DMS153 (cell line): ENCODE measurements at places on chromosomes 3 and 15.

DNA sequence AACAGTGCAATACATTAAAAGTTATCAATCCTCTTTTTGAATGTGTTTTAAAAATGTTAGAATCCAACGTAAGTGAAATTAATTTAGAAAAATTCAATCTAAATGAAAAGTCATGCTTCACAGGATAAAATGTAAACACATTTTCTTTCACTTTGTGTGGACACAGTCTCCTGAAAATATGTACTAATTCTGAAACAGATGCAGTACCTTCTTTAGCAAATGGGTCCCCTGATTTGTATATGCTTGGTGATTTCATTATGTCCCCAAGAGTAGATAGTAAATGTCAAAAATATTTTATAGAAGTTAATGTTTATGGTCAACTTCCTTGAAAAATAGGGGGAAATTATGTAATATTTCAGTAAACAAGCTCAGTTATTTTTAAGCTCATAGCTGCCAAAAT, 28.9 kb downstream of the FOXP1 start:
- DNase-seq, result no peak

GRCh38 chr15:31485911-31486461, 159.4 kb downstream of the KLF13 start:
- no peak for DNase-seq

- no peak for DNase-seq
Measured at GRCh38 chr15:32723171-32723948, 5.6 kb downstream of the GREM1 start.

GRCh38 chr3:15011174-15011573, 53.9 kb downstream of the MRPS25 start:
- no peak for DNase-seq

DNA sequence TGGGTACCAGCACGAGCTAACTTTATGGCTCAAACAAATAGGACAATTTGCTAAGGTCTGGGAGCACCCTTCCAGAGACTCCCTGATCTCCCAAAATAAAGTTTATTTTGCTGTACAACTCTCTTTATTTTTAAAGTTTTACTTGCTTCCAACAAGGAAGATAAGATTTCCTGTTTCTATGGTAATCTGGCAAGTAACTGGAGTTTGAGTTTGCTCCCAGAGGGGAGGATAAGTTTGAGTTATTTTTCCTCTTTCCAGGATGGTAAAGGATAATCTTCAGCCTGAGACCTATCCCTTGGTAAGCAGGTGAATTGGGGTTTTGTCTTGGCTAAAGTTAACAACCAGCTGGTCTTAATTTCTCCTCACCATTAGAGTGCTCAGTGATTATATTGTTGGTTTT, 1019.4 kb upstream of the ALCAM start:
- no peak for DNase-seq

- no peak for DNase-seq
Measured at GRCh38 chr15:70625011-70625410, 138.3 kb downstream of the UACA start.

DNA sequence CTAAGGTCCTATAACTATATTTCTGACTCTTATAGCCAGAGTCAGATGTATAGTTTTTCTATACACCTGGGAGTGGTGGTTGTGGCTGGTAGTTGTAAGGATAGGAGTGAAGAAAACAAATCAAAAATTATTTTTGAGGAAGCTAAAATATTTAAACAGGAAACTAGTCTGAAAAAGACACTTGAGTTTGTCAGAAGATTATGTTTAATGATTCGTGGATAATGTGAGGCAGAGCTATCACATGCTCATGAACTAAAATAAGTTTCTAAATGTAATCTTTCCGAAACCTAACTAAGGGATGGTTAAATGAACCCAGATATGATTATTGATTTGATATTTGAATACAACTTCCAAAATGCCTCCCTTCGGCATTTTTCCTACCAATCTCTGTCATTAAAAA, 30.4 kb downstream of the GABRR3 start:
- DNase-seq, result no peak

DNA sequence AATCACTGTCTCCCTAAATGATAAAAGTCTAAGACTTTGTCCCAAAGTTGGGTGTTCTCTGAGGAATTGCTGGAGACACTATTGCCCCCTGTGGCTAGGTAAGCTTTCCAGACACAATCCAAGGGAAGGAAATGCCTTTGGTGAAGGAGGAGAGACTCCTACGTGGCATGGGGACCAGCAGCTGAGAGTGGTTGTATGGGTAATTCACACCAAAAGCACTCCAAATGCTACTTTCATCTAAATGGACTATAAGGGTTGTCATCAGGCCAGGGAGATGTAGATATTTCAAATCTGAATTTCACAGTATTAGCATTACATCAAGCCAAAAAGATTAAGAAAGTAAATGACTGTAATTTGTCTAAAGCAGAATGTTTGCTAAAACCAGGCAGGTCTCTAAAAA, 400.8 kb upstream of the THBS1 start:
- no peak for DNase-seq

- no peak for DNase-seq
Measured at GRCh38 chr3:49722896-49723295, 855 bp downstream of the GMPPB start.

DNA sequence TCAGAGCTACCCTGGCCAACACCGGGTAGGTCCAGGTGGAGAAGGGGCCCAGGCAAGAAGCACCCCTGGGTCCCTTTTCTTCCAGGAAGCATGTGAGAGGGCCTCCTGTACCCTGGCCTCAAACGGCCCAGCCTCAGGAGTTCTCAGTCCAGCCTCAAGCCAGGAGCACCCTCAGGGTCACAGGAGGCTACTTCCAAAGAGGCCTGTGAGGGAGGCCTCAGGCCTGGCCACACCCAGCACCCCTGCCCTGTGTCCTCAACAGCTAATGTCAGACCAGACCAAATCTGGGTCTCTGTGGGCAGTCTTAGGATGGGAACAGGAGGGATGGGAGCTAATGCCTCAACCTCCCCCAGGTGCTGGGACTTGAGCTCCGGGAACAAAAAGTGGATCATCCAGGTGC, 23.5 kb downstream of the PTH1R start:
- DNase-seq, result no peak

- DNase-seq, result no peak
Measured at GRCh38 chr15:69104050-69104750, 56.2 kb upstream of the GLCE start.

DNA sequence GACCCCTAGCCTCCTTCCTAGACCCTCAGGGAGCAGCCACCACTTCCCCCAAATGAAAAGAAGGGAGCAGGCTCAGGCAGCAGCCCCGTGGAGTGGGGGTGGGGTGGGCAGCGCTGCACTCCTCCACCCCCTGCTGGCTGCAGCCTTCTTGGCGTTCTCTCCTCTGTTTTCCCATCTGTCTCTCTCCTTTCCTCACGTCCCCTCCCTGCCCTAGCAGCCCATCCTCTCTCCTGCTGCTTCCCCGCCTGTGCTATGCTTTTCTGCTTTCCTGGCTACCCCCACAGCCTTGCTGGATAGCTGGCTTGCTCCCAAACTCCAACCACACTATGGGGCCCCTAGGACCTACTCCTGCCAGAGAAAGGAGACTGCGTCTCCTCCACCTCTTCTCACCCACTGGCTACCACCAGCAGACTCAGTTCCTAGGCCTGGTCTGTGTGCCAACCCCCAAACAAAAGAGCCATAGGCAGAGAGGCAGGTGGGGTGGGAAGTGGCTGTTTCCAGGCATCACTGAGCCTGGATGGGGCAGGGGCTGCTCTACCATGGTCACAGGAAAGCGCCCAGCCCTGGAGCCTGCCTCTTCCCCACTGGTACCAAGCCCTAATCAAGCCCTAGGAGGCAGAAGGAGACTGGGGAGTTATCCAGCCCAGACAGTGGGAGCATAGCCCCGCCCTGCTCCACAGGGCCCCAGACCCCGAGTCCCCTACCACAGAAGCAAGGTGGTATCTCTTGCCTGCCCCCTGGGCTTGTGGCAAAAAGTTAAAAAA, 3.4 kb upstream of the DISP2 start:
- DNase-seq, result no peak

DNA sequence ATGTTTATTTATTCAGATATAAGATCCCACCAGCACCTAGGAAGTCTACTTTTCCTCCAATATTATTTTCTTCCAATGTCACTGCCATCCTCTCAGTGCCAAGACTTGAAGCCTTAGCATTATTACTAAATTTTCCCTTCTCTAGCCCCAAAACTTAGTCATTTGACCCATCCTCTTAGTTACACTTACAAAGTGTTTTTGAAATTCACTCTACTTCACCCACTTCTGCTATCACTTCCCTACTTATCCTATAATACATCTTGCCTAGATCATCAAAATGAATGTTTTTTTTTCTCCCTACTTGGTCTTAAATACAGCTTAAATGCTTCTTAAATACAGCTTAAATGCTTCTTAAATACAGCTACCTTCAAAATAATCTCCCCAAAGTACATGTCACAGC, 376.6 kb downstream of the RSL24D1 start:
- DNase-seq, result no peak

DNA sequence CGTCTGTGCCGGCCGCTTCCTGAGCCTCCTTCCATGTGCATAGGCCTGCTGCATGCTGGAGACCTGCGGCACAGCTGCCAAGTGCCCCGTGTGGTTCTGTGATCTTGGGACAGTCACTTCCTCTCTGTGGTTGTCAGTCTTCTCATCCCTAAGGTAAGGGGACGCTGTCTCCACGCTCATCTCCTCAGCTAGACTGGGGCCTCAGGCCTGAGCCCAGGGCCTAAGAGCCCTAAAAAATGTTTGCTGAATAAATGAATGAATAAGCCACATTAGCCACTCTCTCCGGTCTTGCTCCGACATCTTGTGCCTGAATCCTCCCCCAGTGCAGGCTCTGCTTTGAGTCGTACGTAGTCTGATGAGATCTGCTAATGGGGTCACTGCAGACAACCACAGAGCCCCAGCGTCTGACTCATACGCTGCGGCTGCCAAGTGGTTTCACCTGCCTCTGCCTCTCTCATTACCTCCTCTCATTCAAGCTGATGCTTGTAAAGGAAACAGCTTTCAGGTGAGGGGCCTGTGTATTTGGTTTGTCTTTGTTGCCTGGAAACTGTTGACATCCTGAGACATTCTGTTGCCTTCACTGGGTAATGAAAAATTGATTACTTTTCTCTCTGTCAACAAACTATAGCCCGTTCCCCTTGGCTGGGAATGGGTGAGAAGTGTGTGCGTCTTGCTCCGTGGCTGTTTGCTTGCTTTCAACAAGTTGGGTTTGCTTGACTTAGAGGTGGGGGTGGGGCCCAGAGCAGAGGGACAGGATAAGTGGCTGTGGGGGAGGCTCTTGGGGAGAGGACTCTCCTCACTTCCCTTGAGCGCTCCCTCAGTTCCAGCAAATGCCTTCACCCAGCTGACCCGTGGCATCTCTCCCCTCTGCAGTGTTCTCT, 15.9 kb downstream of the RPLP1 start:
- peak; percentile 94 for DNase-seq

- no peak for DNase-seq
Measured at GRCh38 chr3:160557571-160557970, 7.8 kb downstream of the KPNA4 start.

DNA sequence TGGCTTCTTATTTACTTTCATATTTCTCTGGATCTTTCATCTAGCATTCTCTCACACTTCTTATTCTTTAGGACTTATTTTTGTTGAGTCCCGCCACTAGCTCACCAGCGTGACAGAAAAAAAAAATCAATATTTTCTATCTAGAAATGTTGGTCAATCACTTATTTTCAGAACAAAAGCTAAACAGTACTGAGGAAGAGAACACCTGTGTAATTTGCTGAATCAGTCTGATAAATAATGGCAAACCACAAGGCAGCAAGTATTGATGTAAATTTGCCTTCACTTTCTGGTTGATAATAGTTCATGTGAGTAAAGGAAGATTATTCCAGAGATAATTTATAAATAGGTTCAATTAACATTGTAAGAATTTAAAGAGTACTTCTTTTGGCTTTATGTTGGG, 179.2 kb downstream of the BCHE start:
- no peak for DNase-seq

DNA sequence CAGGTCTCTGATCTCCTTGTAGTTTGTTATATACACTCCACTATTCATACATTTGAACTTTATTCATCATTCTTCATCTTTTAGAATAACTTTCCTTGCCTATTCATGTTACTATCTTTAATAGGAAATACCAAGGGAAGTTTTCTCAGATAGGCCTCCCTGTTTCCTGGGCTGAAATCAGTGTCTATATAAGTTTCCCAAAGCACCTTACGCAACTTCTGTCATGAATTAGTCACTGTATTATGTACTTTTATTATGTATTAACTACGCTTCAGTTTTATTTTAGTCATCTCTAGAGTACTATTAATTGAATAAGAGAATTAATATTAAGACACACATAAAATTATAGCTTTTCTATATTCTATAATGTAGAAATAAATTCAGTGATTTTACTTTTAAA, 1481.5 kb downstream of the OTOL1 start:
- DNase-seq, result no peak

GRCh38 chr3:165805946-165806561, 31.2 kb downstream of the BCHE start:
- DNase-seq, result no peak

- peak; percentile 85 for DNase-seq
Measured at GRCh38 chr3:124351430-124352148, 359.7 kb upstream of the ROPN1 start.

GRCh38 chr3:136181741-136182140, 14.4 kb downstream of the MSL2 start:
- no peak for DNase-seq

DNA sequence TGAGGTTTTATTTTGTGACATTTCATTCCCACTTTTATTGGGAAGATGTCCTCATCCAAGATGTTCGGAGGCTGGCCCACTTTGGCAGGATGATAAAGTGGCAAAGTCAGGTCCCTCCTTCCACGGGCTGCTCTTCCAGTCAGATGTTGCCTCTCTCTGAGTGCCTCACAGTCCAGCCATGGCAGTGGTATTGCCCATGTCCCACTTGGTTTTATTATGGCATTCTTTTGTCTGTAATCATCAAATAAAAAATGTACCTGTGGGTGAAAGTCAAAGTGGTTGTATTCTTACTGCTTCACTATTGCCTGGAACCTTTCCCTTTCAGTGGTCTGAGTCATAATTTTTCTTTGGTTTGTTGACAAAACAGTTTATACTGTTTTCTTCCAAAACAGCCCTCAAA, 20.2 kb downstream of the ARNT2 start:
- no peak for DNase-seq

DNA sequence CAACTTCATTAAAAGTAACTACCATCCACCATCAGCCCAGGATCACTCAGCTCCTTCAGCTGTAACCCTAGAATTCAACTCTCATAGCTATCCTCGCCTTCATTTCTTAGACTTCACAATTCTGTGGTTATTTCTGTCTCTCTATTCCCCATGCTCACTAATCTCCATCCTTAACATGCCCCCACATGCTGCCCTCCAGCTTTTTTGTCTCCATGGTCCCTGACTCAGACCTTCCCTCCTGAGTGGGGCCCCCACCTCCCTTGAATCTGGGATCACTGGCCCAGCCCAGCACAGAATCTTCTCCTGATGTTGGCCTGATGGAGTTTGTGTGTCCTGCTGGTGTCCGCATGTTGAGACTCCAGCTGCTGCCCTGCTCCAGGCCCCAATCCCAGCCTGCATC, 41.7 kb downstream of the CHST14 start:
- DNase-seq, result no peak
